ENCODE measurements at places on chromosomes 4 and X.

- no peak for DNase-seq
Measured at GRCh38 chr4:78616046-78616498, 64.5 kb downstream of the ANXA3 start.

DNA sequence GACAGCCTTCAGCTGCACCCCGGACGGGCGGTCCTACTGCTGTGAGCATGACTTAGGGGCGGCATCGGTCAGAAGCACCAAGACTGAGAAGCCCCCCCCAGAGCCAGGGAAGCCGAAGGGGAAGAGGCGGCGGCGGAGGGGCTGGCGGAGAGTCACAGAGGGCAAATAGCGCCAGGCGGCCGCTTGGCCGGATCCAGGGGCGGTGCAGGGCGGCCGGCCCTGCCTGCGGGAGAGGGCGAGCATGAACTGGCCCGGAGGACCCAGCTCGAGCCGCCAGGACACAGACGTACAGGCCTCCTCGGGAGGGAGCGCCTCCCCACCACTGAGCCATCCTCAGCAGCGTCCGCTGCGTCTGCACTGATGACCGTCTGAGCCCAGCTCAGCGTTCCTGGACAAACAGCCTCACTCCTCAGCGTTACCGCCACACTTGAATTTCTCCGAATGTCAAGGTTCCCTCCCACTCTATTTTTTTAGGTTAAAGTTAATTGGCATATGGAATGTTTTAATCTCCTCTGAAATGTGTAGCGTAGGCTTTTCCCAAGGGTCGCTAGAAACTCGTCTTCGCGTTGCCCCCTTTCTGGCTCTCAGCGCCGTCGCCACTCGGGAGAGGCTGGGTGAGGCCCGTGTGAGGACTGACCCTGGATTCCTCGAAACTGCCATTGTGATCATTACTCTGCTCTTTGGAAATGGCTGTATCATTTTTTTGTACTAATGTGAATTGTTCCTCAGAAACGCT lies 29.9 kb downstream of the NELFA start:
- no peak for DNase-seq

DNA sequence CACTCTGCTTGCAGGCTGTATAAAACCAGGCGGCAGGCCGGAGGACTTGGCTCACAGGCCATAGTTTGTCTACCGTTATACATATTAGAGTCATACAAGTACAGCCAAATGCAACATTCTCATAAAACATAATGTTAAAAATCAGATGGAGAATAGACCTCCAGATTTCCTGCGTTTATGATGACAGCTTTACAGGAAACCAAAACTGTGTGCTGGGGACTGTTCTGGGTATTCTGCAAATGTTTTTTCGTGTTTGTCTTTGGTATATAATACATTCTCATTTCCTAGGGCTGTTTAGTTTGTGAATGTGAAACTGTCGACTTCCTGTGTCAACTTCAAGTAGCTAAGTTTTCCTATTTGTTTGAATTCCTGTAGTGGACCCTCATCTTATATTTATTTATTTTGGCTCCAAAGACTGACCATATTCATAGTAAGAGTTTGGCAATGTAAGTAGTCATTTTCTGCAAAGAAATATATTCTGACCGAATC lies 79.5 kb upstream of the FAM9C start:
- no peak for DNase-seq

GRCh38 chr4:48725414-48725813 lies 54.7 kb downstream of the FRYL start:
- DNase-seq: no peak

All from activated naive CD4-positive, alpha-beta T cell (primary cell).